ENCODE measurements at places on chromosomes 2 and 18.

DNA sequence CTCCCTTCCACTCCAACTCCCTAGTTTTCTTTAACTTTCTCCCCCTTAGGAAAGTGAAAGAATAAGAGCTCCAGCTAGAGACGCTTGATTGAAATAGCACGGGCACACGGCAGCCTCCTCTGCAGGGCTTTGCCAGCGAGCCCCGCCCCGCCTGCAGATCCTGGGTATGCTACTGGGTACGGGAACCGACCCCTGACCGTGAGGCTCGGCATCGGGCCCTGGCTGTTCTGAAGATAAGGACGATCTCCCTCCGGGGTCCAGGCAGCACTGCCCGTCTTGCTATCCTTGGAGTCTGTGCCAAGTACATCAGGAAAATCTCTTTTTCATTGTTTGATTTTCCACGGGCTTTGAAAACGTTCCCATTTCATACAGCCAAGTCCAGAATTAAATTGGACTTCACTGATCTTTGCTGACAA, 284.5 kb downstream of the MTX2 start:
- peak; percentile 35 for DNase-seq

DNA sequence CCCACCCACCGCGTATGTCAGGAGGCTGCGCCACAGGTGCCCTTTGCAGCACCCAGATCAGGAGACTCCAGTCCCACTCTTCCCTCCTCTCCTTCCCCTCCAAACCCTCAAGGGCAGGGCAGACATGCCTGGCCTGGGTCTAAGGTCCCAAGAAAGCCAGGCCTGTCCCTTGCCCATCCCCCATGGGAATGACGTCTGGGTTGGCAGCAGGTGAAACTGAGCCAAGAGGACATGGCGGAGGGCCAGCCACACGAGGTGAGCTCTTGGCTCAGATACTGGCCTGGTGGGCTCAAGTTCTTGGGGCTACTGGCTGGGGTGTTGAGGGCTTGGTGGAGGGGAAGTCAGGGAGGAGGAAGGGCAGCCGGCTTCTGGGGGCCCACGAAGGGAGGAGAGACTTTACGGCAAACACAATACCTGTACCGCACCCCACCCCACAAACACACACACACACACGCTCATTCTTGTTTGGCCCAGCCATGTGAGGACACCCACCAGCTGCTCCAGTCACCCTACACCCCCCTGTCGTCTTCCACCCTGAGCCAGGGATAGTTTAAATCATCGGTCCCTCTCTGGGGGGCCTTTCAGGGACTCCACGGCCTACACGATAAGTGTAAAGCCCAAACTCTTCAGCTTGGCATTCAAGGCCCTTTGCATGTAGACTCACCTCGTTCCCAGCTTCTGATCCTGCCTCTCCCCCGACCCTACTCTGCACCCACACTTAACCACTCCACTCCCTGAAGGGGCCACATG, 24.1 kb upstream of the TNS1 start:
- DNase-seq = no peak

- no peak for DNase-seq
These were observed 15.3 kb upstream of the CD207 start for GRCh38 chr2:70850925-70851324.

GRCh38 chr2:82143343-82143742, 1838.8 kb upstream of the LRRTM1 start:
- no peak for DNase-seq

All from stimulated activated CD4-positive, alpha-beta T cell treated with anti-CD3 and anti-CD28 coated beads, Interleukin-4, amount 100 ng/mL, for 4 hours (primary cell).